ENCODE measurements at places on chromosomes 1 and 21. TPM values are rescaled to one million over a fixed set of nuclear protein-coding genes. Genes with fewer than 3 reads are reported as not detected.

GRCh38 chr1:232812560-232812959 lies 7.3 kb downstream of the MAP10 start:
- DNase-seq: no peak

GRCh38 chr1:203778146-203778545 lies 13.2 kb downstream of the LAX1 start:
- no peak for DNase-seq

GRCh38 chr1:179917601-179918429 lies 35.7 kb downstream of the TOR1AIP1 start:
- DNase-seq: no peak

DNA sequence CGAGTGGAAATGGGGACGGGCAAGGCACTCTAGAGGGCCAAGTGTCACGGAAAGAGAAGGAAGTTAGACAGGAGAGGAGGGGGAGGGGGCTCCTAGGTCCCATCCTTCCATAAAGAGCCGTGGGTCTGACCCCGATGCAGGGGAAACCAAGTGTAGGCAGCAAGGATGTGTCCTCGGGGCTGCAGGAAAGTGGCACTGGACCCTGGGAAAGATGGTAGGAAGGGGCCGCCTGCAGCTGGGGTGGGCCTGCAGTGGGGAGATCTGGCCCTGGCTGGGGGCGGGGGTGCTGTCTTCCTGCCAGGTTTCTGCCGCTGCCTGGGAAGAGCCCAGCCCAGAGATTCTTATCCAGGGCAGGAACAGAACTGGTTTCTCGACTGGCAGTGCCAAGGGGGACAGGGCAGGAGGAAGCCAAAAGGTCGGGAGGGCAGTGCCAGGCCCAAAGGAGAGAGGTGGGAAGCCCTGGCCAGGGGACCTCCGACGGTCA lies 12.9 kb downstream of the CRABP2 start:
- no peak for DNase-seq

DNA sequence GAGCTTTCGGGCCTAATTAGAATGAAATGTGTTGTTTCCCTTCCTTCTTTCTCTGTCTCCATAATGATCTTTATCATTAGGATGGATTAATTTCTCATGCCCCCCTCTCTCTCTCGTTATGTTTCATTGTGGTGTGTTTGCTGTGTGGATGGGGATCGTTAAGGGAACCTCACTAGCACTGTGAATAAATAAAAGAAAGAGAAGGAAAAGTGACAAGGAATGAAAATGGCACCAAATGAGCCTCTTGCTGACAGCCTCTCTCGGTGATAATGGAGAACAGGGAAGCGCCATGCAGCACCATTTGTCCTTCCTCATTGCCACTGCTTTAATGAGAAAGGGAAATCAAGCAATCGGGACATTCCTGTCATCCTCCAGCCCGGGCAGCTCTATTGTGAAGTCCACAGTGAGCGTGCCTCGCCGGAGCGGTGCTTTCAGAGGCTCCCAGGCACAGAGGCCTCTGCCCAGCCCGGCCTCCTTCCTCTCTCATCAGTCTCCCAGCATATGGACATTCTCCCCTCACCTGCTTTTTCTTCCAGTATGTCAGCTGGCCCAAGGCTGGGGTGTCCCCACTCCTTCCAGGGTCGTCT lies 265.7 kb upstream of the TMEM51 start:
- DNase-seq: no peak

The FNDC5 gene
- not detected for total RNA-seq

GRCh38 chr1:13494025-13494424 lies 19.8 kb downstream of the LRRC38 start:
- DNase-seq: no peak

- no peak for DNase-seq
These were observed 48.9 kb upstream of the SAMSN1 start for GRCh38 chr21:14594967-14595366.
